ENCODE measurements at places on chromosomes 12 and 14. TPM values are rescaled to one million over a fixed set of nuclear protein-coding genes. Genes with fewer than 3 reads are reported as not detected.

GRCh38 chr12:38411426-38411825, 94.9 kb downstream of the ALG10B start:
- DNase-seq: no peak

Gene ETV6
- total RNA-seq: 25.3 TPM

Gene FBLN5
- 86.9 TPM for total RNA-seq

Gene GLS2
- 0.72 TPM for total RNA-seq

Gene TPPP2
- not detected for total RNA-seq

Gene CIROP
- total RNA-seq: 0.72 TPM

DNA sequence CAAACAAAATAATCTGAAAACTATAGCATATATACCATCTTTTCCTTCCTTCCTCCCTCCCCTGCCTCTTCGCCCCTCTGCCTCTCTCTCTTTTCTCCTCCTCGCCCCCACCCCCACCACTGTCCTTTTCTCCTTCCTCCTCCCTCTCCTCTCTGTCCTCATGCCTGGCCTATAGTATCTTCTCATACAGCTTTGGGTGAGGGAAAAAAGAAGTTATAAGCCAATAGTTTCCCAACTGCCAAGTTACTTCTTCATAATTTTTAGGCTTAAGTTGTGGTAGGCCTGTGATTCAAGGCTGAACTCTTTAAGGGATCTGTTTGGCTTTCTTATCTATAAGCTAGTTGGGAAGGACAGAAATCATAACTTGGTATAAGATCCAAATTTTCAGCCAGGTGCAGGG, 9.1 kb downstream of the TMED10 start:
- DNase-seq: no peak

- no peak for DNase-seq
Observed at GRCh38 chr14:65167072-65167645, 64.8 kb upstream of the MAX start.

DNA sequence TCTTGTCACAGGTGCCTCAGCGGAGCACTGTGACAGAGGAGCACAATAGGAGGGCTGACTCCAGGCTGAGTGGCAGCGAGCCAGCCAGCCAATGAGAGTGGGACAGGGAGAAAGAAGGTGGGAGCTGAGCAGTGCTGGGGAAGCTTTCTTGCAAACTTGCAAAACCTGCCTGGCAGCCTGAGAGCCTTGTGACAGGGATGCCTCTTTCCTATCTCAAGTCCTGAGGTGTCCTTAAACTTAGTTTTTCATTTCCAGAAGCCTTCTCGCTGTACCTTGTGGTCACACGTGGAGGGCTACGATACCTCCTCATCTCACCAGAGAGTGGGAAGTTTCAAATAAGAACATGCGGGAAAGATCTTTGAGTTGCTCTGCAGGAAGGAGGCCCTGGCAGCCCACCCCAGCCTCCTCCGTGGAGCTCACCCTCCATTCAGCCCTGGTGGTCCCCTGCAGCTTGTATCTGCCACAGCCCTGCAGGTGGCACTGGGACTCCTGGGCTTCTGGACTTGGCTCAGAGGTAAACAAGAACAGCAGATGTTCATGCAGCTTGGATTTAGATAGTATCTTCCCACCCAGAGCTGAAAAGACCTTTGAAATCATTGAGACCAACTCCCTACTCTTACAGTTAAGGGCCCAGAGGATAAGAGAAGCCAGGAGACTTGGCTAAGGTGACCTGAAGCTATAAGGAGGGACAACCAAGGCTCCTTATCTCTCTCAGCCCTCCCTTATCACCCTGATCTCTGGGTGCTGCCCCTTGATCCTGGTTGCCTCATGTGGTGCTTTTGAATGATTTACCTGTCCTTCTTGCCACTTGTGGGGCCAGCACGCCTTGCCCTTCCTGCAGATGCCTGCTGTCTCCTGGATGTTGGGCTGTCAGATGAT, 153.5 kb upstream of the MAX start:
- DNase-seq: peak; percentile 87

- no peak for DNase-seq
Observed at GRCh38 chr12:70178038-70178437, 65.2 kb upstream of the CNOT2 start.

Gene NRIP2
- 0.48 TPM for total RNA-seq

DNA sequence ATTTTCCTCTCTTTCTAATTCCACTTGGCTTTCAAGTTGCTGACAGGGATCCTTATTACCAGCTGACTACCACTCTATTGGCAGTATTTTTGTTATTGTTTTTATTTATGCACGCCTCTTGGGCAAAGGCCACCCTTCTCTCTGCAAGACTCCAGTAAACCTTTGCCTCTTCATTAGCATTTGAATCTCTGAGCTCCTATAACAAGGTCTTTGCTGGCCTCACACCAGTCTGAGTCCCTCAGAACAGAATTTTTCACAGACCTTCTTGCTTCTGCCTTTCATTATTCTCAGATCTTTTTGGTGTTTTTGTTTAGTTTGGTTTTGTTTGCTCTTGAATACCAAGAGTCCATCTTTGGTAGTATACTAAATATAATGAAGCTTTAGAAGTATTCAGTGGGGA, 145.9 kb downstream of the PDZRN4 start:
- DNase-seq: no peak

DNA sequence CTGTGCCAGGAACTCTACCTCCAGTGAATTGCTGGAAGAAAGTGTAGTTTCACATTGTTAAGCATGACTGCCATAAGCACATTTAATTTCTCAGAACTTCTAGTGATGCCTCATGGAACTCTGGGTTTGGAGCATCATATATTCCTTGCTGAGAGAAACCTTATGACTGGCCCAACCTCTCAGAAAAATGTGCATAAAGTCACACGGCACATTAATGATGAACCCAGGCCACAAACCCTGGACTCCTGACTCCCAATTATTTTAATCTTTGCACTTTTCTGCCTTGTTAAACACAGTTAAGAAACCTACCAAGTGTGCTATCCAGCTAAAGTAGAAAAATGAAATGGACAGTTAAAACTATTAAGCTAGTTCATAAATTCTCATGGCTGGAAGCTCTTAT, 5.6 kb downstream of the TCP11L2 start:
- no peak for DNase-seq

GRCh38 chr12:28876196-28876798, 272.8 kb upstream of the FAR2 start:
- DNase-seq: no peak

Gene C1QL4
- total RNA-seq: 1.4 TPM

Data from umbilical cord (tissue), 2 donors.